ENCODE measurements at places on chromosomes 2 and 18.

- DNase-seq: no peak
Observed at GRCh38 chr2:75541430-75541829, 19.3 kb downstream of the EVA1A start.

DNA sequence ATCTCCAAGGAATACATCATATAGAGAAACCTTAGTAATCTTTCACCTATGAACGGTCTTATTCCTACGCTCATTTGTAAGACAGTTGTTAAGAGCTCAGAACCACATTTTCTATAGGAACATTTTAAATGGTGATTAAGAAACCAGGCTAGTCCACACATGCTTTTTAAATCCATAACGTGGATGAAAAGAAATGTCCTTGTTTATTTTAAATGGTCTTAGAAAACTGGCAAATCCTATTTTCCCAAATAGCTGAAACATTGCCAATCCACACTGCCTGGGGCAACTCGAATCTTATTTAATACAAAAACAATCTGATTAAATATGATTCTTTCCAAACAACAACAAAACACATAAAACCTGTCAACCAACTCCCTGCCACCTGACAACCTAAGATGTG is 23.7 kb downstream of the METTL8 start:
- DNase-seq: no peak

DNA sequence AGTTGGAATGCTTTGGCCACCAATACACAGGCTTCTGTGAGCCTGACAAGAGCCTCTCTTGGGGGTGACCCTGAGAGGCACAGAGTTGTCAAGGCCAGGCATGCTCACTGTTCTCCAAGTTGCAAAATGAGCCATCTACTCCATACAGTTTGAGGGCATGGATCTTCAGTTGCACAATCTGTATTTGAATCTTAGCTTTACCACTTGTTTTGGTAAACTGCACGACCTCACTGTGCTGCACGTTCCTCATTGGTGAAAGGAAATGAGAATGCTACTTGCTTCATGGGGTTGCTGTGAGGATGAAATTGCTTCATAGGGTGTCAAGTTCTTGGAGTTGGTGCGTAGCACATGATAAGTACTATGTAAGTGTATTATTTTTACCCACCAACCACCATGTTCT is 12.0 kb upstream of the HAAO start:
- DNase-seq: no peak

- no peak for DNase-seq
Observed at GRCh38 chr2:184006998-184007397, 591.3 kb upstream of the ZNF804A start.

- DNase-seq: no peak
Observed at GRCh38 chr2:114237331-114237730, 205.1 kb upstream of the DPP10 start.

DNA sequence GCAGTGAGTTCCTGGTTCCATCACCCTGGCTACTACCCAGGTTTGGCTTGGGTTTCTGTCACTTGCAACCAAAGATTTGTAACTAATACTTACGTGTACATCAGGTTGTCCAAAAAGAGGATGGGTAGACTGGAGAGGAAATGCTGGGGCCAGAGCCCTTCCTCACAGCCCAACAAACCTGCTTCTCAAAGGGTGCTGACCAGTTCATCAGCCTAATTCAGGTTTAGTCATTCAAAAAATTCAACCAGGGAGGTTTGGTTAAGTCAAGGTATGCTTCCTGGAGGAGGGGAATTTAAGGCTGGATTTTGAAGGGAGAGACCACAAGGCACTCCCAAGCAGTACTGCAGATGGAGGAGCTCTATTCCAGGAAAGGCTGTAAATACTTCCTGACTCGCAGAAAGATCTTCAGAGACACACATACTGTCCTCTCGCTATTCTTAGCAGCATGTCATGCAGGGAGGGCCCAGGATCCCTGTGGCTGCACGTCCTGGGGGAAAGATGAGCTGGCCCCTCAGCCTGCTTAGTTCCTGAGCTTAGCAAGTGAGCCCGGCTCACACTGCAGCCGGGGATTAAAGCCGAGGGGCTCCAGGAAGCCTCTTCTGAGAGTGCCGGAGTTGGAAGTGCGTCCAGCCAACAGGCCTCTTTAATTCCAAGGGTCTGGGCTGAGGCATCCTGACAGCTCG is 40.0 kb upstream of the BIN1 start:
- no peak for DNase-seq

DNA sequence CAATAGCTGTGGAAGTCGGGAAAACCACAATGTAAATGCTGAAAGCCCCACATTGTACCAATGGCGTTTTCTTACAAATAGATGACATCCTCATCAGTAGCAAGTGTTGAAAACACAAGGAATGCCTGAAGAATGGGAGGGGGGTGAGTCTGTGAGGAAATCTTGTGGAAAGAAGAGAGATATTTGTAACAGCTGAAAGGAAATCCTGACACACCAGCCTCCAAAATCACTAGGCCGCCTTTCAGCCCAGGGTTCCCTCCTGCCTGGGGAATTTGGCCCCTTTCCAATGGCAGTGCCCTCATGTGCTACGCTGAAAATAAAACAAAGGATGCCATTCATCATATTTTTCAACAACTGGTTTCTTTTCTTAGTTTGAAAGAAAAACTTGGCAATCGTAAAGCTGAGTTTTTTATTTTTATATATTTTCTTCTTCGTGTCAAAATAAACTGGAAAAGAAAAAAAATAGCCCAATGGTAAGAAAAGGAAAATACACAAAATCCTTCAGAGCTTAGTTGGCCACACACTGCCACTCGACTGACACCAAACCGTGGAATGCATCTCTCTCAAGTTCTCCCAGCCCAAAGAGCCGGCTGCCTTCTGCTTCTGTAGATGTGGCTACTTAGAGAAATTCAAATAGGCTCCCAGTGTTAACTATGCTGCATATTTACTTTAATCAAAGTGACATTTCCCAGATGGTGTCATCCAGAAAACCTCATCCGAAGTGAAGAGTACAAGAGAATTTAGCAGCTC is 52.0 kb downstream of the FTCDNL1 start:
- DNase-seq: no peak

DNA sequence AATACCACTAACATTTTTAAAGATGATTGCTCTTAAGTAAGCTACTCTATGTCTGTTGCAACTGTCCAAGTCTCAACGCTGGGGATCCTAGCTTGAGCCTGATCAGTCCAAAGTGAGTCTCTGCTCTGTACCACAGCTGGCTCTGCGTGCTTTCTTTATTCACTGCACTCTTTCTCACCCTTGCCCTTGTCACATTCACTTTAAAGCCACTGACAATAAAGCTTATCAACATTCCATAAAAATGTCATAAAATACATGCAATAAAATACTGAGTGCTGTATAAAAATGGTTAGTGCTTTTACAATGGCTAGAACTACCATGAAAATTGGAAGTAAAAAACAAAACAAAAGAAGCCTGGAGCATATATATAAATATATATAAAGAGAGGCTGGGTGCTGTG is 45.5 kb upstream of the LRRTM4 start:
- DNase-seq: no peak

- DNase-seq: peak; percentile 58
Observed at GRCh38 chr18:62365420-62365819, 40.3 kb downstream of the TNFRSF11A start.

GRCh38 chr2:173962583-173963110 is 2.5 kb downstream of the SP3 start:
- no peak for DNase-seq

DNA sequence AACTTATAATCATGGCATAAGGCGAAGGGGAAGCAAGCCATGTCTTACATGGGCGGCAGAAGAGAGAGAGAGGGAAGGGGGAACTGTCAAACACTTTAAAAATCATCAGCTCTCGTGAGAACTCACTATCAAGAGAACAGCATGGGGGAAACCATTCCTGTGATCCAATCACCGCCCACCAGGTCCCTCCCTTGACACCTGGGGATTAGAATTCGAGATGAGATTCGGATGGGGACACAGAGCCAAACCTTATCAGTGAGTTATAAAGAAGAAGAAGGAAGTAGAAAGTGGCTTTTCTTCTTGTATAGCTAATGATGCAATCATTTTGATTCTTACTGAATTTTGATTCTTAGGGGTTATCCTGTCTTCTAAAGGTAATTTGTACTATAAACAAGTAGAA is 51.4 kb downstream of the SMCHD1 start:
- DNase-seq: no peak

- peak; percentile 53 for DNase-seq
Observed at GRCh38 chr2:197137826-197138477, 172.6 kb downstream of the ANKRD44 start.

DNA sequence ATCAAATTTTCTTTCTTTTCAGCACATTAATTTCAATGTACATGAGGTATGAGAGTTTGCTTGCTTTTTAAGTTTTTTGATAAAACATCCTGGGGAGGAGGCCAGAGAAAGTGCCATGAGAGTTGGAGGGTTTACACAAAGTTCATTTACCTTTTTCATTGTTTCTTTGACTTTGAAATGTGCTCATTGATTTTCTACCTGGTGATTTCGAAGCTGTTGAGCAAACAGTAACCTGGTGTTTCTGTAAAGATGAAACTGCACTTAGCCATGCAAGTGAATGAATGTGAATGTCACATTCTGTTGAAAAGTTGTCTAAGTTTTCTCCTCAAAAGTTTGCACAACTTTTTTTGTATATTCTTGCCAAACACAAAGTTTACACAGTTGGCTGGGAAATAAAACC is 797.0 kb downstream of the METTL4 start:
- no peak for DNase-seq

GRCh38 chr2:181203412-181203811 is 223.0 kb downstream of the UBE2E3 start:
- no peak for DNase-seq

DNA sequence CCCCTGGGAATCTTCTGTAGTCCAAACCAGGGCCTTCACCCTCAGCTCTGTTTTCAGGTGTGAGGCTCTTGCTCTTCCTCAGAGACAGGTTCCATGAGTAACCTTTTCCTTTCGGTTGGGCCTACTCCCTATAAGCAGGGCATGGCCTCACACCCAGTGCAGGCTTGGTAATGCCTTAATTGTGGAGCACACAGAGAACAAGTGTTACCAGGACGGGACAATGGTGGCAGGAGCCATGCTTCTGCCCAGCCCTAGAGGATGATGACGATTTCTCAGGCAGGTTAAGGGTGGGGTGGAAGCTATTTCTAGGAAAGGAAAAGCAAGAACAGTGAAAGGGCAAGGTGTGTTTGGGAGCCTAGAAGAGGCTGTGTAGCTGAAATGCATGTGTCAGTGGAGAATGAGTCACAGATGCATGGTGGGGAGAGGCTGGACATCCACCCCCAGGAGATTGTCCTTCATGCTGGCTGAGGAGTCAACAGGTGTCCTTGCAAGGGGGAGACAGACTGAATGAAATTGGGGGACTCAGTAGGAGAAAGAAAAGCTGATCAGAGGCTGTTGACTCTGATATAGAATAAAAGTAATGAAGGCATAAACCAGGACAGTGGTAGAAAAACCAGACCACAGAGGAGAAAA is 22.0 kb upstream of the SERPINB12 start:
- DNase-seq: no peak

DNA sequence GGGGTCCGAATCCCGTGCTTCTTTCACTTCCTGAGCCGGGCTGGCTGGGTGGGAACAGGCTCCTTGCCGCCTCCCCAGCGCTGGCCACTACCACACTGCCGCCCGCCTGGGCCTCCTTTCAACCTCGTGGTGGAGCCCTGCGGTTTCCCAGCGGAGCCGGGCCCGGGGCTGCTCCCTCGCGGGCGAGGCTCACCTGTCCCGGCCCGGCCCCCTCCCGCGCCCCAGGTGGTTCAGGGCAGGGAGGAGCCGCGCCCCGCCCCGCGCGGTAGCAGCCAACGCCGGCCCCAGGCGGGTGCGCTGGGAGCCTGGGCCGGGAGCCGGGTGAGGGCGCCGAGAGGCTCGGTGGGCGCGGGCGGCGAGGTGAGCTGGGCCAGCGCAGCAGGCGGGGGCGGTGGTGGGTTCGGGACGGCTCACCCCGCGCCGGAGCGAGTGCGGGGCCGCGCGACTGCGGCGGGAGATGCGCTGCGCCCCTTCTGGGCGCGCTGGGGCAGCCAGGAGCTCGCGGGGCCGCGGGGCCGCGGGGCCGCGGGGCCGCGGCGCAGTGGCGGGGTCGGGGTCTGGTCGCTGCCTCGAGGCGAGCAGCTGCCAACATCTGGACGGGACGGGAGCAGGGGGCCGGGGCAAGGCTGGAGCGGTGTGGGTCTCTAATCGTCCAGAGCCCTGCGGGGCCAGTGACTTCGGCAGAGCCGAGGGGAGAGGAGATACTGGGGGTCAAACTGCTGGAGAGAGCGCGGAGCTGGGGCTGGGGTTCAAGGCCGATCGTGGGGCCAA is at the start of gene LYPD6B:
TSS of gene LYPD6B (plus strand) at position 258 of the 771 bp plus-strand sequence. CDS start 92,250 bp downstream, outside the sequence.
- DNase-seq: no peak

DNA sequence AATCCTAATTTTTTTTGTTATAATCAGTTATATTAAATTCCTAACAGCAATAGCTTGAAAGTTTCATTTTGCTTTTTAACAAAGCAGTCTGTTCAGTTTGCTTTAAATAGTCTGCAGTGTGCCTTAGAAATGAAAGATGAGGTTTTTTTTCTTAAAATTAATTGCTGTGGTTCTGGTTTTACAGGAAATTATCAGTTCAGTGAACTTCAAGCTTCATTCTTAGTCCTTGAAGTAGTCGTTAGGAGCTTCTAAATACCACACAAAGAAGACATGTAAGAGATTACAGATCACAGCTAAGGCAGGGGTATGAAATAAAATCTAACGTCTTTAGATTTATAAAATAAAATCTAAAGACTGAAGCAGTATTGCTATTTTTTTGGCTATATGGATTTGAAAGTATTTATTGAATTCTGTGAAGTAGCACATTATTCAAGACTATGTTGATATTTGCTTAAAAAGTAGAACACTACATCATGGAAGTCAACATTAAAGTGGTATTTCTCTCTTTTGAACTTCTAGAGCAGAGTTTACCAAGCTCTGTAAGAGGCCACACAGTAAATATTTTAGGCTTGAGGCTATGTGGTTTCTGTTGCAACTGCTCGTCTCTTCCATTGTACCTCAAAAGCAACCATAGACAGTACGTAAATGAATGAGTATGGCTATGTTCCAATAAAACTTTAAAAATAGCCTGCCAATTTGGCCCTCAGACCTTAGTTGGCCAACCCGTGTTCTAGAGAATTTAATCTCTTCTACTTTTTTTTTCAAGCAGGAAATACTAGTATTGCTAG is 81.5 kb upstream of the STON1 start:
- DNase-seq: peak; percentile 65

DNA sequence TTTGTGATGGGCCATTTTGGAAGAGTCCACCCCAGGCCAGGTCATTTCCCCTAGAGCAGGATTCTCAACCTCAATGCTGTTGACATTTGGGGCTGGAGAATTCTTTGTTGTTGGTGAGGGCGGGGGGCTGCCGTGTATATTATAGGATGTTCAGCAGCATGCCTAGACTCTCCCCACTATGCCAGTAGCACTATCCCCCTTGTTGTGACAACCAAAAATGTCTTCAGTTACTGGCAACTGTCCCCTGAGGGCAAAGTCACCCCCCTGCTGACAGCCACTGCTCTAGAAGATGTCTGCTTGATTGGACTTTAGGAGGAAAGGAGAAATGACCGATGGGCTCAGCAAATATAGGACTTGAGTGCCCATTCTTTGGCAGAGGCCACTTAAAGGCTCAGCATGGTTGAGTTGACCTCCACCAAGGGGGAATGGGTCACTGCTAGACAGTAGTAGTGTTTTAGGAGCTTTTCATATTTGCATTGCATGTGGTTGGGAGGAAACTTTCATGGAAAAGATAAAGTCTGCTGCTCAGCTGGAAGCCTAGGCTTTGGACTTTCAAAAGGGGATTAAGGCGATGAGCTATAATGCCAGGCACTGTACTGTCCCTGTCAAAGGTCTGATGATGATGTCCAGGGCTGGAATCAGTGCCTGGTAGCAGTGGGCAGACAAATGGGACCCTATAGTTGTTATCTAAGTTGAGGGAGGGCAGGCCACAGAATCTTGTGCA is 61.1 kb upstream of the MCFD2 start:
- no peak for DNase-seq

GRCh38 chr2:111701266-111701665 is 182.7 kb downstream of the ANAPC1 start:
- DNase-seq: no peak
